ENCODE measurements at places on chromosomes 13 and 19.

DNA sequence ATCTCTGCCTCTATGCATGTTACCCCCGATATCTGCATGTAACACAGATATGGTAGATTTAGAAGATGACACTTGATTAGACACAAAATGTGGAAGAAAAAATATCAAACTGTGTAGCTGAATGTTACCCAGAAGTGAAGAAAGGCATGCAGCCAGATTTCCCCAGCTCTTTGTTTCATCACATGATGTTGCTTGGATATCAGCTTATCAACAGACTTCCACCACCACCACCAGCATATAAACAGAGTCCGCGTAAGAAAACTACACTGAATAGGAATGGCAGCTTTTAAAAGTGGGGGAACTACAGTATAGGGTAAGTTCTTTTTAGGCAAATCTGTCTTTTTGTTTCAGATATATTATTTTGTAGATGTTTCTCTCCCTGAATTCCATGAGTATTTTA is at the start of gene FAM216B:
FAM216B (plus strand) TSS at position 233 of the 400 bp plus-strand sequence. CDS start 2,484 bp downstream, outside the sequence.
- DNase-seq = peak; percentile 40

GRCh38 chr19:42488783-42489521 is 39.3 kb downstream of the CEACAM1 start:
- no peak for DNase-seq

DNA sequence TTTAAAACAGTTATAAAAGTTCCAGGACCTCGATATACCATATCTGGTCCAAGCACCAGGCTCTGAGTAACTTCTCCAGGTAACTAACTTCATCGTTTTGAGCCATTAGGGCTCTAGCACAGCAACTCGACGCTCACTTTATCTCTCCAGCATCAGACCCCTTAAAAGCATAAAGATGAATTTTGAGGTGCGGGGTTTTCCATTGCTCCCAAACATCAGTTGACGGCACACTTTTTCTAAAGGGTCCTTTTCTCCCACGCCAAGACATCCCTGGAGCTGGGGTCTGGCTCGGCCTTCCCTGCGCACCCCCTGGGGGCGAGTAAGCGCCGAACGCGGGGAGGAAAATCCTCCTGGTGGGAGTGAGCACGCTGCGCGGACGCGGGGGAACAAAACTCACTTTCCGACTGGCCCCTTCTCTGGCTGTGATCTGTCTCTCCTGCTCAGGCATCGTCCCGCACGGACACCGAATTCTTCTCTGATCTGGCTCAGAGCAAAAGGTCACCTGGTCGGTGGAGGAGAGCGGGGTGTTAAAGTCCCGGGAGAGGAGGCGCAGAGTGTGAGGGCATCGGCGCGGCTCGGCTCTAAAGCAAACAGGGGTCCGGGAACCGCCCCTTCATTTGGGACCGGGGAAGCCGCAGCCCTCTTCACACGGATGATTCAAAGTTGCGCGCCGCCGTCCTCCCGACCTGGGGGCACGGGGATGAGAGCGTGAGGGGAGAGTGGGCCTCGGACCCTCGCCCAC is at the start of gene ATP7B:
ATP7B (minus strand) TSS at position 561 of the 742 bp plus-strand sequence; CDS start at position 448, 113 bp downstream.
- DNase-seq = no peak

GRCh38 chr13:41827507-41828213 is 133.2 kb downstream of the VWA8 start:
- DNase-seq = peak; percentile 97

GRCh38 chr19:43983544-43983911 is 460 bp upstream of the ZNF155 start:
- DNase-seq = no peak

- DNase-seq = no peak
Measured at GRCh38 chr19:30249911-30250310, 122.3 kb upstream of the ZNF536 start.

All from choroid plexus epithelial cell (primary cell).